Trophoblast cell (in vitro differentiated cells and primary cell): ENCODE measurements at places on chromosomes 7 and 10.
A peak's percentile ranks its signal among the peaks of the same experiment; 100 is the strongest.

GRCh38 chr7:93044147-93044810 is 73.5 kb downstream of the SAMD9 start:
- DNase-seq = no peak

DNA sequence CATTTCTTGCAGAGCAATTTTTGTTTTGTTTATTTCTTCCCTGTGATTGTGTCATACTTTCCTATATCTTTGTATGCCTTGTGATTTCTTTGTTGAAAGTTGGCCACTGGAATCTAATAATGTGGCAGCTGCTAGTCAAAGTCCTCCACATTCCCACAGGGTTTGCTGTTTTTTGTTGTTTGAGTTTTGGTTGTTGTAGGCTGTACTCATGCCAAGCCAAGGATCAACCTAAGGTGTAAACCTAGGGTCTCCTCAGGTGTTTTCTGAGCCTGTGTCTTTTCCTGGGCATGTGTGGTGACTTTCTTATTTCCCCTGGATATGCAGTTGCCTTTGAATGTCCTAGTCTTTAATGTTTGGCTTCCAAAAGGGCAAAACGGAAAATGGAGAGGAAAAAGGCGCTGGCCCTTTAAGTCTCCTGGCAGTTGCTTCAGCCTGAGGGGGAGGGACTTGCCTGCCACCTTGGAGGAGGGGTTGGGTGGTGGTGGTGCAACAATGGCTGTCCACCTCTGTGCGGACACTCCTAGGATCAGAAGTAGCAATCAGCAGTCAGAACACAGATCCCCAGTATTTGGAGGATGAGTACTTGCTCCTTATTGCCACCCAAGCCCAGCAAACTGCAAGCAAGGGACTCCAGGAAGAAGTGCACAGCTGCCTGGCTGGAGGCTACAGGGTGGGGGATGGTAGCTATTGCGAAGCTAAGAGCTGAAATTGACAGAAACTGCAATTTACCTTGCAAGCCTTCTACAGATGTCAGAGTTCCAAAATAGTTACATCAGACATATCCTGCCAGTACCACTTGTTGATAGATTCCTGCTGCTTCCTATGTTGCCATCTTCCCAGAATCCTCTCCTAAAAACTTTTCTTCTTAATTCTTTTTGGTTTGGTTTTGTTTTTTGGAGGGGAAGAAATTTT is 5.6 kb upstream of the ZNF518A start:
- peak; percentile 83 for DNase-seq

GRCh38 chr7:140196361-140197217 is 19.8 kb upstream of the KDM7A start:
- DNase-seq = no peak

DNA sequence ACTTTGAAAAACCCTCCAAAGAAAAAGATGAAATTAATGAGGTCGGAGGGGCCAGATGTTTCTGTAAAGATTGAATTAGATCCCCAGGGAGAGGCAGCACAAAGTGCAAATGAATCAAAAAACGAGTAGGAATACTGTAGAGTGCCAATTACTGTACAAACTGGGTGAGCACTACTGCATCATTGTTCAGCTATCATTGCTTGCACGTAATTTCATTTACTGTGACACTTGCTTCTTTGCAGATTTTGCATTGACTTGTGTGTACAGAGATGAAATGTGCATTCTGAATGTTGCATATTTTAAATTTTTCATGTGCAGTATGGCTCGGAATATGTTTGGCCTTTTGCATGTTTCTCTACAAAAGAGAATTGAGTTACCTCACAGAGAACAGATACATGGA is 123.7 kb downstream of the LCOR start:
- no peak for DNase-seq

DNA sequence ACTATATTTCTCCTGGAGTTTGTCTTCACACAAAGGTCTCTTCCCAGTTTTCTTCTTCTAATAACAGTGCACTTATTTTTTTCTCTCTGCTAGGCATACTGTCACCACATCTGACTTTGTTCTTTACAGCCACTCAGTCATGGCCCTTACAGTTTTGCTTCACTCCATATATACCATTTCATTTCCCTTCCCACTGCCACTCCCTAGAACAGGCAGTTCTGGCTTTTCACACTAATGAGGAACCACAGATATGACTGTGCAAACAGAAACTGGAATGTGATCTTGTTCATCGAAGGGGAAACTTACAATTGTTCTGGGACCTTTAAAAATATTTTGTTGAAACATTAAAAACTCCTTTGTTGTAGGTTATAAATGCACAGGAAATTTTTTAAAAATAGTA is 67.3 kb downstream of the EPDR1 start:
- DNase-seq = no peak

- DNase-seq = peak; percentile 86
Observed at GRCh38 chr10:96832721-96833219, 672 bp downstream of the LCOR start.

GRCh38 chr10:12795315-12796110 is 206.0 kb downstream of the CCDC3 start:
- DNase-seq = no peak

- no peak for DNase-seq
Observed at GRCh38 chr7:69042138-69042537, 556.1 kb upstream of the AUTS2 start.

DNA sequence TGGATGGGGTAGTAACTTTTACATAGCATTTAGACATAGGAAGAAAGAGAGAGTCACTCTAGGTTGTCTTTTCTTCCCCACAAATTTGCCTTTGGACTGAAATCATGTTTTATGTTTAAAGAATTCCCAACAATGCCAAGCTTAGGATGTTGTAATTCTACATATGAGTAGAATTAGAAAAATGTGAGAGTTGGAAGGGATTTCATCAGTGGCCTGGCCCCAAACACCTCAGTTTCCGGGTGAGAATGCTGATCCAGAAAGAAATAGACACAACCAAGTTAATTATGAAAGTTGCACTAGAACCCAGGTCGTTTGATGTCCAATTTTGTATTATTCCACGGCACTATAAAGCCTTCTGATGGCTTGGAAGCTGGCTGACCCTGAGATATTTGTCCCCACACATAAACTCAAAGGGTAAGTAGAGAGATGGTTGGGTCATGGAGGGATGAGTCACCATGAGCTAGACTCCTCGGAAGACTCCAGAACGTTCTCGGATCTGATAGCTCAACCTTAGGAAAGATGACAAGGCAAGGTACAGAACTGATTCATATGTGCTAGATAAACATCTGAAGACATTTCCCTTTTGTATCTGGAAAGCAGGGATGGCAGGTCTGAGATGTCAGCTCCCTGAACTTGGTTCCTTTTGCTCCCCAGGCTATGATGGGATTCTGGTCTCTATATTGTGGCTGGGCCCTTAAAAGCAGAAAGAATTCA is 48.8 kb upstream of the SLC35B4 start:
- DNase-seq = peak; percentile 72

- no peak for DNase-seq
Observed at GRCh38 chr7:121288894-121289293, 39.9 kb upstream of the WNT16 start.

DNA sequence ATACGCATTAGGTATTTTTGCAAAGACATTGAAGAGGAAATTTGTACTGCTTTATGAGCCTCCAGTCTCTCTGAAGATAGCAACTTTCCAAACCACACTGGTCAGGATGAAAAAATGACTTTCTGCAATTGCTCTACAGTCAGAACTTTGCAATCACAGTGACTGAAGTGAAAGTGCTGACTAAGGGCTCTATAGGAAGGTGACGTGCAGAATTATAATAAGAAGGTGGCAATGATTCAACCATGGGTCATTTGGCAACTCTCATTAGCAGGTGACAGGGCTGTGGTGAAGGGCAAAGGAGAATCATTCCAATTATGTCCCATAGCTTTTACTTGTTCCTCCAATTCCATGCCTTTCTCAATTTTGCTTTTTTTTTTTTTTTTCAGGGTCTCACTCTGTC is 311.0 kb downstream of the ANKRD30A start:
- no peak for DNase-seq

DNA sequence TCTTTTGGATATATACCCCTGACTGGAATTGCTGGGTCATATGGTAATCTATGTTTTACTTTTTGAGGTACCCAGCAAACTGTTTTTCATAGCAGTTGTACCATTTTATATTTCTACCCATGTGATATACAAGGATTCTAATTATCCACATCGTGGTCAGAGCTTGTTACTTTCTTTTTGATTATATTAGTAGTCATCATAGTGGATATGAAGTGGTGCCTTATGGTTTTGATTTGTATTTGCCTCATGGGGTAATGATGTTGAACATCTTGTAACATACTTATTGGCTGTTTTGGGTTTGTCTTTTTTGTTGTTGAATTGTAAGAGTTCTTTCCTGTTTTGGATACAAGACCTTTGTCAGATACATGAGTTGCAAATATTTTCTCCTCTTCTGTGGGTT is 51.7 kb downstream of the MAPK8 start:
- DNase-seq = no peak

GRCh38 chr7:104983076-104983577 is 30.9 kb upstream of the KMT2E start:
- DNase-seq = no peak
